Stimulated activated effector memory CD8-positive, alpha-beta T cell treated with anti-CD3 and anti-CD28 coated beads, Interleukin-12 subunit alpha, Interleukin-12 subunit beta, amount 100 ng/mL, for 72 hours (primary cell): ENCODE measurements at places on chromosomes 11 and 22.

DNA sequence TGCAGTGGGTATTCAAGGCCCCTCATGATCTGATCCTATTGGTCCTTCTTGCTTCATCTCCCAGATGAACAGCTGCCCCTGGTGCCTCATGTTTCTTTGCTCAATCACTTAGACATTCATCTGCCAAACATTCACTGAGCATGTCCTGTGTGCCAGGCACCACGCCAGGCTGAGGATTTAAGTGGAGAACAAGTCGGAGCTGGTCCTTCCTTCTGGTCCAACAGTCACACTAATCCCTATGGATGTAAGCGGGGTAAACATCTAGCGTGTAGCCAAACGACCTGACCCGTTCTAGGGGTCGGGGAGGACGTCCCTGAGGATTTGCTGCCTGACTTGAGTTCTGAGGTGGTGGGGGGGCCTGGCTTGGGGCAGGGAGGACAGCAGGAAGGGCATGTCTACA lies 21.9 kb downstream of the ZMAT5 start:
- no peak for DNase-seq

GRCh38 chr22:45885171-45885840 lies 91.7 kb downstream of the WNT7B start:
- DNase-seq: no peak

DNA sequence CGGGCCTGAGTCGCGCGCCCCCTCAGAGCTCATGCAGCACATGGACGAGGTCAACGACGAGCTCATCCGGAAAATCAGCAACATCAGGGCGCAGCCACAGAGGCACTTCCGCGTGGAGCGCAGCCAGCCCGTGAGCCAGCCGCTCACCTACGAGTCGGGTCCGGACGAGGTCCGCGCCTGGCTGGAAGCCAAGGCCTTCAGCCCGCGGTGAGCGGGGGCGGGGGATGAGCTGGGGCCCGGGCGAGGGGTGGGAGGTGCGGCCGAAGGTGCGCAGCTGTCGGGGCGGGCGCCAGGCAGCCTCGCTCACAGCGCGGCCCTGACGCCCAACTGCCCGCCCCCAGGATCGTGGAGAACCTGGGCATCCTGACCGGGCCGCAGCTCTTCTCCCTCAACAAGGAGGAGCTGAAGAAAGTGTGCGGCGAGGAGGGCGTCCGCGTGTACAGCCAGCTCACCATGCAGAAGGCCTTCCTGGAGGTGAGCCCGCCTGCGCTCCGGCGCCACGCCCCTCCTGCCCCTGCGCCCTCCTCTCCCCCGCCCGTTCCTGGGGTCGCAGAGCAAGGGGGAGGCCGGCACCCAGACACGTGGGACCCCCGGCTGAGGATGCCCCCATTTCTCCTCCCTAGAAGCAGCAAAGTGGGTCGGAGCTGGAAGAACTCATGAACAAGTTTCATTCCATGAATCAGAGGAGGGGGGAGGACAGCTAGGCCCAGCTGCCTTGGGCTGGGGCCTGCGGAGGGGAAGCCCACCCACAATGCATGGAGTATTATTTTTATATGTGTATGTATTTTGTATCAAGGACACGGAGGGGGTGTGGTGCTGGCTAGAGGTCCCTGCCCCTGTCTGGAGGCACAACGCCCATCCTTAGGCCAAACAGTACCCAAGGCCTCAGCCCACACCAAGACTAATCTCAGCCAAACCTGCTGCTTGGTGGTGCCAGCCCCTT lies 20.5 kb downstream of the EPS8L2 start:
- DNase-seq: no peak

DNA sequence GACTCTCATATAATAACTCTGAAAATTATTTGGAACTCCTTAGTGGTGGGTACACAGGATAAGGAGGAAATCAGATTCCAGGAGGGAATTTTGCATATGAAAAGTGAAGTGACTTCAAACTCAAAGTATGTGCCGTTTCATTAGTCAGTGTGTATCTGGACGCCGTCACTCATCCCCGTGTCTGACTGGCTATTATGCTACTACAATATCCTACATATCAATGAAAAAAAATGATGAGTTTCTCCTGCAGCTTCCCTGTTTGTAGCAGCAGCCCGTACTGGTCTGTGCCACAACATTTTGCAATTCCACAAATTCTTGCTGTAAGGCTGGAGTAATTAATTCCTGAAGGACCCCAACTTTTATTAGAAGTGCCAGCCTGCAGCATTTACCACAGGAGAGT lies 16.5 kb downstream of the WT1 start:
- no peak for DNase-seq

DNA sequence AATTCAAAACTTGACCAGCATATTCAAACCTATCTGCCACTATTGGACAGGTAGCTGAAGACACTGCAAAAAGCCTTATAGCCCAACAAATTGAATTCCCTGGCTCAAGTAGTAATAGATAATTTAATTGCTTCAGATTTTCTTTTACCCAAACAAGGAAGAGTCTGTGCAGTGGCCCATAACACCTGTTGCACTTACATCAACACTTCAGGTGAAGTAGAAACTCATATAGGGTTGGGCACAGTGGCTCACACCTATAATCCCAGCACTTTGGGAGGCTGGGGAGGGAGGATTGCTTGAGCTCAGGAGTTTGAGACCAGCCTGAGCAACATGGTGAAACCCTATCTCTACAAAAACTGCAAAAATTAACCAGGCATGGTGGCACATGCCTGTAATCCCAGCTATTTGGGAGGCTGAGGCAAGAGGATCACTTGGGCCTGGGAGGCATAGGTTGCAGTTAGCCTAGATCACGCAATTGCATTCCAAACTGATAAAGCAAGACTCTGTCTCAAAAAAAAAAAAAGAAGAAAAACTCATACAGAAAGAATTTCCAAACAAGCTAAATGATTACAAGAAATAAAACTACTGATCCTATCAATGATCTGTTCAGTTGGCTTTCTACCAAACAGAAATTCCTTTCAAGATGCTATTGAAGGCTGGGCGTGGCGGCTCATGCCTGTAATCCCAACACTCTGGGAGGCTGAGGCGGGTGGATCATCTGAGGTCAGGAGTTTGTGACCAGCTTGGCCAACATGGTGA lies 9.5 kb downstream of the FOLR3 start:
- no peak for DNase-seq

DNA sequence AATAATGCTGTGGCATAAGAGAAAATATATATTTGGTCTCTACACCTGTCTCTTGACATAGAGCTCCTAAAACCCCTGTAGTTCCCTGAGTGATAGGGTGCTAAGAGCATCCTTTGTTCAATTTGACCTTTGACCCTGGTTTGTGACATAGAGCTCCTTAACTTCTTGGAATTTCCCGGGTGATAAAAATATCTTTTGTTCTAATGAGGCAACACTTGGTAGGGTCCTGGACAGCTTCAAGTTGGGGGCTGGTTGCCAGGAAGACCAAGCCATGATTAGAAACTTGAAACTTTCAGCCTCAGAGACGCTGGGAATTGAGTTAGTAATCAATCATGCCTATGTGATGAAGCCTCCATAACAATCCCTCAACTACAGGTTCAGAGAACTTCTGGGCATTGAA lies 105.4 kb downstream of the CASP12 start:
- no peak for DNase-seq

DNA sequence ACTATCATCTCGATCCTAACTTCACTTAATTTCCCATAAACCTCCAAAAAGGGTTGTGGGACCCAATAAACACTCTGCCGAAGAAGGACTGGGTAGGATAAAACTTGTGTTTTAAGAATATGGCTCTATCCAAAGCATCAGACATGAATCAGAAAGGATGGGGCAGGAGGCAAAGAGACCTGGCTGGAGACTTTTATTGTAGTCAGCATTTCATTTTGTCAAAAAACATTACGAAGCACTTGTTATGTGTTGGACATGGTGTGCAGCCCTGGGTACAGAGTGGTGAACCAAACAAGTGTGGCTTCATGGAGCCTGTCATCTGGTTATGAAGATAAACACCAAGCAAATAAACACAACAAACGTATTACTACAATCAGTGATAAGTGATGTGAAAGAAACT lies 17.3 kb downstream of the IL10RA start:
- DNase-seq: peak; percentile 60

DNA sequence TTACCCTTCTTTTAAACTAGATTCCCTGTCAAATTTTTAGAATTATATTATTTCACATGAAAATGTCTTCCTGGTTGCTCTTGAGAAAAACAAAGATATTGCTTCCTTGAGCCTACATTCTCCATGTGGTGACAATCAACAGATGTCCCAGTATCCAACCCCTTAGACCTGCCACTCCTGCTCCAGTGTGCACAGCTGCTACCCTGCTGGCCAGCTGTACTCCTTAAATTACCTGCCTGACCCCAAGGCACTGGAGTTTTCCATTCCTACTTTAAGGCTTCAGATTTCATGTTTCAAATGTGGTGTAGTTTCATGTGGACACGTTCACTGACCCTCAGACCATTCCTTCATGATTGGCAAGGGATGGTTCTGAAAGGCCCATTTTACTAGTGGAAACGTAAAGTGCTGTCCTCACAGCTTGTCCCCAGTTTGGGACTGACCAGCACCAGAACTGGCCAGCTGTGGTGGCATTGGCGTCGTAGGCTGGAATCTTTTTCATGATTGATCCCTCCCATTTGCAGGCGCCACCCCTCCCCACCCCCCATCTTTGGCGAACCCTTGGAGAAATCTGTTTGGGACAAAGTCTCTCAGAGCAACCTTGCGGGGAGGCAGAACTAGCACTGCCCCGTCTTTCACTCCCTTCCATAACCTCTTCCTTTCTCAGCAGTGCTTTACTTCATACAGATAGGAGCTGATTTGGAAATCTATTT lies 123.5 kb downstream of the DBX1 start:
- DNase-seq: no peak

- no peak for DNase-seq
Observed at GRCh38 chr22:39353346-39353745, 3.6 kb downstream of the SYNGR1 start.

DNA sequence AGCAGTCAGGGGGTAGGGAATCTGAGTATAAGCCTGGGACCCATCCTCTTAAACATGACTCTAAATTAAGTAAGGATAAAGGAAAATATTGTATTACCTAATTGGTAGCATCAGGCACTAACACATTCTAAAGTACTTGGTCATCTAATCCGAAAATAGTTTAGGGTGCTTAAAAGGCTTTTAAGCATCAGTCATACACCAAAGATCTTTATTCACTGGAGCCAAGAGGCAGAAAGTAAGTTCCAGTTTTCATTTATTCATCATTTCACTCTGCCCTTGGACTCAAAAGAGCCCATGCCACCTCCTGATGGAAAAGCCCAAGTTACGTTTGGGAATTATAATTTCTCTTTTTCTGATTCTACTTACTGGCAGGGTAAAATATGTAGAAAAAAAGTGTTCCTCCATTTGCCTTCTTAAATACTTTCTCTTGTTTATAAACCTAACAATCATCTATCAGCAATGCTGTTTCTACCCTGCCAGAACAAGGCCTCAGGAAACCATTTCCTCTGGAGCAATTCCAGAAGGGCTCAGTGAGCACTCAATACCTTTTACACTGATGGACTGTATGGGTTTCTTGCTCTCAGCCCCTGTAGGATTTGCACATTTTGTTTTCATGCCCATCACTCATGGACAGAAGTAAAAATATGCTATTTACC lies 120.1 kb upstream of the SLC5A12 start:
- no peak for DNase-seq

- no peak for DNase-seq
Observed at GRCh38 chr22:17138513-17138912, 17.4 kb upstream of the TMEM121B start.

DNA sequence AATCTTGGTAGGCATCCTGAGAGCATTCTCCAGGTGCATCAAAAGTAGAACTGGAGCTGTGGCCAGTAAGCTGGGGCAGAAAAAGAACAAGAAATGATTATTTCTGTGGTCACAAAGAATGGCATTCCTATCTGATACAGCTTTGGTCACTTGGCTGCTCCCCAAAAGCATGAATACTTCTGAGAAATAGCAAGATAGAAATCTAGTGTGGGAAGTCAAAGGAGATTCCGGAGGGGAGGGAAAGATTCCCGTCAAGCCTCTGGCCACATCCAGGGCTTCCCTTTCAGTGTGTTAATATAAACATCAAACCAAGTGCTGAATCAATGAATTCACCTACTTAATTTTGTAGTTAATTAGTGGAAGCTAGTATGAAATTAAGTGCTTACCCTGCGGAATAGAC lies 1185.4 kb downstream of the LRRC4C start:
- DNase-seq: no peak

DNA sequence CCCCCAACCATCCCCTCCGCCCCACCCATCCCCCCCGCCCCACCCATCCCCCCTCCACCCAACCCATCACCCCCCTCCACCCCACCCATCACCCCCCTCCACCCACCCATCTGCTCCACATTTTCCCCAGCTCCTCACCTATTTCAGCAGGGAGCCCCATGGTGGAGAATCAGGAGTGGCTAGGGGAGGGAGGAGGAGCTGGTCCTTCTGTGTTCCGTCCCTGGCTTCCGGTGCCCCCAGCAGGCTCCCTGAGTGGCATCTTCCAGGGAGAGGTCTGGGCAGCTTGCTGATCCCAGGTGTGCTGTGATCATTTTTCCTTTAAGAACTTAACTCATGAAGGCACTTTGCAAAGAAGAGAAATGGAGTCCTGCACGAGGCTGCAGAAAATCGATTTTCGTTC lies 365.8 kb downstream of the TBC1D22A start:
- DNase-seq: no peak

DNA sequence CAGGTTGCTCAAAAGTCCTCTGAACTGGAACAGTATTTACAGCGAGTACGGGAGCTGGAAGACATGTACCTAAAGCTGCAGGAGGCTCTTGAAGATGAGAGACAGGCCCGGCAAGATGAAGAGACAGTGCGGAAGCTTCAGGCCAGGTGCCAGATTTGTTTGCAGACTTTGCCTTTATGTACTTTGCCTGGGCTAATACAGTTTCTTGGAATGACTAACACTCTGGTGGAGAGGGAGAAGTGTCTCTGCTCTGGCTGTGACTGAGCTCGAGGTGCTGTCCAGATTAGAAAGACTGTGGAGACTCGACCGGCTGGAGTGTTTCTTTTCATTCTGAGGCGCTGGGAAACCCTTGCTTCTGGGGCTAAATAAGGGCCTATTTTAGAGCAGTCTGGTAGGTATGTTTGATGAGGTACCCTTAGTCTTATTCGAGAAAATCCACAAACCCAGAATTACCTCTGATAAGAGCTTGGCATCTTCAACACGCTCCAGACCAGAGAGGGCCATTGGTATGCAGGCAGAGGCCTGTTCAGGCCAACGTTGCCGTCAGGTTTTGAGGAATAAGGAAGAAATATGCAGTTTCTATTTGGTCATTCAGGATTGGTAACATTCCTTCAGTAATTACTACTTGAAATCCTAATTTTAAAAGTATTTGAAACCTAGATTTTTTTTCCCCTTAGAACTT lies 76.5 kb downstream of the SWAP70 start:
- no peak for DNase-seq

DNA sequence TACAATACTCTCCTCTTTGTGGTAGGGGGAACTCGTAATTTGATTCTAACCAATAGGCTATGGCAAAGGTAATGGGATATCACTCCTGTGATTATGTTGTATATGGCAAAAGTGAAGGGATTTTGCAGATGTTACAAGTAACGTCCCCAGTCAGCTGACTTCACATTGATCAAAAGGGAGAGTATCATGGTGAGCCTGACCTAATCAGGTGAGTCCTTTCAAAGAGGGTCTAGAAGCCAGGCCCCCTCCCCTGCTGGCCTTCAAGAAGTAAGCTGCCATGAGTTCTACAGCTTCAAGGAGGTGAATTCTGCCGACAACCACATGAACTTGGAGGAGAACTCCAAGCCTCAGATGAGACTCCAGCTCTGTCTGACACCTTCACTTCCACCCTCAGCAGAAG lies 20.0 kb downstream of the TBRG1 start:
- DNase-seq: no peak
